RPMI8226 (cell line): ENCODE measurements at places on chromosomes 6 and 20.

GRCh38 chr6:52620906-52621190, 44.0 kb upstream of the TRAM2 start:
- DNase-seq = no peak

- DNase-seq = peak; percentile 79
These were observed at the start of gene MAP3K4 for GRCh38 chr6:160991406-160992060. TSS of gene MAP3K4 (plus strand) at chr6:160991769. CDS start at chr6:160991932, 163 bp downstream.

DNA sequence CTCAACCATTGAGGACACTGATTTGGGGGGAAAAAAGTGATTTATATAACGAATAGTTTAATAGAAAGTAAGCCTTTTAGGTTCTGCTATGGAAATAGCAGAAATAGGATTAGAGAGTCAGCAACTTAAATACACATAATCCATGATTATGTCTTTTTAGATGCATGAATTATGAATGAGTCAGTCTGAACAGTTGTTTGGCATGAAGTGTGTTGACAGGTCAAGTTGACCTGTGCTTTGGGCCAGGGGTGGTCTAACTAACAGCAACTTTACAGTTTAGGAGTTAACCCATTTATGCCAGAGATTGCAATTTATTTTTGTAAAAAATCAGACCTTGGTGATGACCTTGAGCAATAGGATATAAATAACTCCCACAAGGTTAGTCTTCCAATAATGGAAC, 191.3 kb downstream of the MTFR2 start:
- DNase-seq = no peak

DNA sequence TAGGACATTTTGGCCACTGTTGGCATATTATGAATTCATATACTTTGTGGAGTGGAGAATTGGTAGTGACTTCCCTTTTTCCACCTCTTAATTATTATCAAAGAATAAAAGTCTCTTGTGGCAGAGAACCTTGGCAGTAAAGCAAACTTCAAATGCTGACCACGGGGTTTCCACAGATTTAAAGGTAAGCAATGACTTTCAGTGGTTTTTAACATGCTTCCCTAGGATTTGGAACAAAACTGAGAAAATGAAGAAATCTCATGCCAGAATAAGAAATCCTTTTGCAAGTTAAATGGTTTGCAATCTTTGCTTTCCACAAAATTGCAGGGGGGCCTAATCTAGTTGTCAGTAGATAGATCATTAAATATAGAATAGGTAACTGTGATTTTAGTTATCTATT, 2.0 kb upstream of the SDC4 start:
- peak; percentile 47 for DNase-seq

DNA sequence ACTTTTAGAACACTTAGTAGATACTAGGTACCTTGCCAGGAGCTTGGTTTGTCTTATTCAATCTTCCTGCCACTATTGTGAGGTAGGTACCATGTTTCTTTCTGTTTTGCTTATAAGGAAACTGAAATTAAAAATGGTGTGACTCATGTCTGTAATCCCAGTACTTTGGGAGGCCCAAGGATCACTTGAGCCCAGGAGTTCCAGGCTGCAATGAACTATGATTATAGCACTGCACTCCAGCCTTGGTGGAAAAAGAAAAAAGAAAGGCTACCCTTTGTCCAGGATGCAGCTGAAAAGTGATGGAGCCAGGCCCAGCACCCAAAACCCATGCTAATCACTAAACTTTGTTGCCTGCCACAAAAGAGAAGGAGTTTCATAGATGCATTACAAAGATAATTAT, 34.1 kb upstream of the LAMA4 start:
- no peak for DNase-seq

DNA sequence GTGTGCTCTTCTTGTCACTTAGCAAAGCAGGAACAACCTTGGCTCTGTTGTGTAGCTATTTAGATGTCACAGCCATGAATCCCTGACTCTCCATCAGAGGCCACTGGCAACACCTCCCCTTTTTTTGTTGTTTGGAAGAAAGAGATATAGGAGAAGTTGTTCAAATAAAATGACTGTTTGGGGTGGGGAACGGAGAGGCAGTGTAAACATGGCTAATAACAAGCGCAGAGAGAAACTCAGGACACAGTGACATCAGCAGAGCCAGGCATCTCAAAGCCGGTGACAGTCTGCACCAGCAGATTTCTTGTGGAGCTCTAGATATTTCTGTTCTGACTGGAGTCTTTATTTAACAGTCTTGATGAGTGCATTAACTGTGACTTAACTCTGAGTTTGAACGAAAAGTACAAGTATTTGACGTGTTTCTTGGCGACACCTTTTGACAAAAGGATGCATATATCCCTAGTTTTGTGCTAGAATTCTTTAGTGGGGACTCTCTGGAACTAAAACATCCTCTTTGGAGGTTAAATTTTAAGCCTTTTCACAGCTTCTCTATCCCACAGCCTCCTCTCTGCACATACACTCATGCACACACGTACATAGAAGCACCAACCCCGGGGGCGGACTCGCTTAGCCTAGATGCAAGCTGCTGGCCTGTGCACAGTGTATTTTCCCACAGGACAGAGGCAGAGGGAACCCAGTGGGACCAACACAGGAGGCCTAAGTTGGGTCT, 53.8 kb downstream of the ADAT2 start:
- no peak for DNase-seq

DNA sequence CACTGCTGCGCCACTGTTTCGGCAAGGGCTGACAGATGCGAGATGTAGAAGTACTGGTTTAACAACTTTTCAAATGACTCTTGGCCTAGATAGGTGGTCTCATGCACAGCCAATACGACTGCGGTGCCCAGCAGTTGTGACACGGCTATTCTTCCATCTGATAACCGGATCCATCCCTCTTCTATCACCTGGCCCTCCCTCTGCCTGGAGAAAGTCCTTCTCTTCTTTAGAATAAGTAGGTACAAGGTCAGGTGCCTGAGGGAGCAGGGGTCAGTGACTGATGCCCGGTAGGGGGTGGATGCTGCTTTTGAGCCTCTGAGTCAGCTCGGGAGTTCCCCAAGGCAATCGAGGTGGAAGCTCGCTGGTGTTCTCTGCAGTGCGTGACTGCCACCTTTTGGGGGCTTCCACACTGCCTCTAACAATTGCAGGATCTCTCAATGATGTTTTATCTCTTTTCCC, 166.8 kb upstream of the GRIK2 start:
- DNase-seq = peak; percentile 14

DNA sequence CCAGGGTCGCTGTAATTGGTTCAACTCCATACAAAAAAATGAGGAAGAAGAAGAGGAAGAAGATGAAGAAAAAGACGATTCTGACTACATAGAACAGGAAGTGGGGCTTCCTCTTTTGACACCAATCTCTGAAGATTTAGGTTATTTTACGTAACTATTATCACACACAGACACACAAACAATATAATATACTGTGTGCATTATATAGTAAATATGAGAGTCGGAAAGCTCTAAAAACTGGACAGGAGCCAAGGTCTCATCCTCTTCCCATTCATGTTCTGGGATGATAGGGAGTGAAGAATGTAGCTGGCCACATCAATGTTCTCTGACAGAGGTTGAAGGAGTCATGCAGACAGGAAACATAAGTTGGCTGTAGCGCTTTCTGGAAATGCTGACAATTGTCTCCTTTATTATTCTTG, 13.3 kb downstream of the RSPH4A start:
- peak; percentile 5 for DNase-seq
